CD4-positive, alpha-beta T cell treated with Interleukin-6 at 100 ng/mL for 8 hours (primary cell): ENCODE measurements at places on chromosomes 2 and 18.
A peak's percentile ranks its signal among the peaks of the same experiment; 100 is the strongest.

- DNase-seq = no peak
Observed at GRCh38 chr2:157803952-157804351, 72.2 kb downstream of the ACVR1 start.

DNA sequence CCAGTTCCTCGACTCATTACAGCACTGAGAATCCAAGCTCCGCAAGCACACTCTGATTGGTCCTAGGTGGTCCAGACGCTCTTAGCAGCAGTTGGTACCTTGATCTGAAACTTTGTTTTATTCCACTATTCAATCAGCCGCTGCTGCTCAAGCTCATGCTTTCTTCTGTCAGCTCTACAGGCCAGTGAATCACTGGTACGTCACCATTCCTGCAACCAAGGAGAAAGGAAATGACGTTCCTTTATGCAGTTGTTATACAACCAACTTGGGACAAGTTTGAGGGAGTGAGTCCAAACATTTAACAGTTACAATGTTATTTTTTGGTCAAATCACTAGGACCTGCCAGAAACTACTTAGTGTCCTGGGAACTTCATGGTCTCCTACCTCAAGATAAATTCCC, 398.8 kb upstream of the TMEFF2 start:
- no peak for DNase-seq

DNA sequence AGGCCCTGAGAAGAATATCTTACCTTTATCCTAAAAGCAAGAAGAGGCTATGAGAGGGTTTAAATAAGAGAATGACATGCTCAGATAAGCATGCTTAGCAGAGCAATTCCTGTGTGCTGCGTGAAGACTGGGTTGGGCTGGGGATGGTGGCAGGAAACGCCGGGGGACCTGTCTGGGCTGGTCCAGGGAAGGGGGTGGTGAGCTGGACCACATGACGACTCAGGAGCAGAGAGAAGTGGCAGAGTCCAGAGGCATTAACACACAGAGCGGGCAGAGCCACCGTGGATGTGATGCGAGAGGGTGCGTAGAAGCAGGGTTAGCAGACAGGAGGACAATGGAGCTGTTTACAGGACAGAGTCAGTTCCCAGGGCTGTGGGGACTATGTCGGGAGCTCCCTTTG, 84.5 kb downstream of the ZBTB7C start:
- no peak for DNase-seq

DNA sequence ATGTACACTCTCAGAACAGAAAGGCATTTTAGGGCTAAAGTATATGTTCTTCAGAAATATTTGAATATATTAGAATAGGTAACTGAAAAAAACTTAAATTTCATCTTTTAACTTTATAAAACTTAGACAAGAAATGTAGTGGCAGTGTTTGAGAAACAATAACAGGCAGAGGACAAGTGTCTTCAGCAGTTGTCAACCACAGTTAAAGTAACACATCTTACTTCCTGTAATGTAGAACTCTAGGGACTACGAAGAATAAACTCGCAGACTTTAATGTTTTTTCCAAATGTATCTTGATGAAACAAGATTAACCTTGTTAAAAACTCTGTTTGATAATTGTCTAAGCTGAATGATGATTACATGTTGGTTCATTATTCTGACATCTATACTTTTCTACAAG, 50.7 kb downstream of the RMDN2 start:
- DNase-seq = no peak

DNA sequence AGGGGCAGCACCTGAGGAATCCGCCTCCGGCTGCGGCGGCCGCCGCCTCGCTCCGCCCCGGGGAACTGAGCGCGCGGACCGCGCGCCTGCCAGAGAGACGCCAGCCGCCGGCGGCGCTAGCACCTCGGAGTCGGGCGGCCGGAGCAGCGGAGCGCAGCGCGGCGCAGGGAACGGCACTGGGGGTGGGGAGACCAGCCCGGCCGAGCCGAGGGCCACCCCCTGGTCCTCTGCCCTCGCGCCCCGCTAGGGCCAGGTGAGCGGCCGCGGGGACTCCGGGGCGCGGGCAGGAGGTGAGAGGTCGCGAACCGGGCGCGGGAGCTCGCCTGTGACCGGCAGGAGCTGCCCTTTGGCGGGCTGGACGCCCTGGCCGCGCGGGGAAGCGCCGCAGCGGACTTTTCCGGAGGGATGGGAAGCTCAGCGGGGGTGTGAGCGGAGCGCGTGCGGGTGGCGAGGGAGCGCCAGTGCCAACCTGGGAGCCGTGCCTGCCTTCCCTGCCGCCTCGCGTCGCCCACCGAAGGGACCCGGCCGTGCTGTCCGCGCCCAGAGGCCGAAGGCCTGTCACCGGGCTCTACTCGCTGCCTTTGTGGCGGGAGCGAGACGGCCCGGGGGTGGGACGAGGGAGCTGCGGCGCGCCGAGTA, at the start of gene GREB1L:
Gene GREB1L (plus strand): TSS at position 92 of the 639 bp plus-strand sequence. CDS start 141,287 bp downstream, outside the sequence.
- no peak for DNase-seq

DNA sequence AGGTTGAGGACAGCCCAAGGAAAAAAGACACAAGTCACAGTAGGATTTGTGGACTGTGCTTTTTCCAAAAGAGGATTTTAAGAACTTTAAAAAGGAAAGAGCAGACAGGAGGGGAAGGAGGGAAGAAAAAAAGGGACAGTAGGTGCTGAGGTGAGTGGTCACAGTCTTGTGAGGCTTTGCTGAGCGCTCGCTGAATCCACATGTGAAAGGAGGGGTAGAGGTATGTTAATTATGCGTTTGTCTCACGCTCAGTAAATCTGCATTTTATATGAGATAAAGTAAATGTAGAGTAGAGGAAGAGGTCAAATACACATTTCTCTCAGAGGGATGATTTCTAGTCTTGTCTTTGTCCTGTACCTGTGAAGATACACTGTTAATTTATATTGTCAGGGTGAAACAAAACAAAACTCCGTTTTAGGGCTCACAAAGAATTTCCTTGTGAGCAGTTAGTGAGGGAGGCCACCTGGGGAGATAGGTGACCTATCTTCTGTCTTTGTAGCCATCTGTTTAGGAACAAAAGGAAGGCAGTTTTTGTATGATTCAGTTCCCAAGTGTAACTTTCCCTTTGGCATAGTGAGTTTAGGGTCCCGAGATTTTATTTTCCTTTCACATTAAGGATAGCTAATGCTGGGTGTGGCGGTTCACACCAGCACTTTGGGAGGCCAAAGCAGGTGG, 25.3 kb downstream of the GNAL start:
- DNase-seq = no peak

DNA sequence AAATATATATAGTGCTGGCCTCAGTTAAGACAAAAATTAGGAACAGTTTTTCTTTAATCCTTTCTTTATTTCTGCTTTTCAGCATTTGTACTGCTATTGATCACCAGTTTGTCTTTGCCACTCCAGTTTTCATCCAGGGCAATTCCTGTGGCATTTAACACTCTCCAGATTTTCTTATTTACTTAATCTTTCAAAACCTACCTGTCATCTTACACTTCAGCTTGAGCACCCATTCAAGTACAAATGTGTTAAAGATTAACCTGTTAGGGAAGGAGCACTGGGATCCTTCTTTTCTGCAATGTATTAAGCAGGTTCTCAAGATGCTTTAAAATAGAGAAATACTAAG, 101.8 kb upstream of the SCN1A start:
- no peak for DNase-seq

GRCh38 chr2:40147360-40147759, 304.5 kb downstream of the SLC8A1 start:
- DNase-seq = no peak

GRCh38 chr2:160225722-160226121, 25.6 kb upstream of the ITGB6 start:
- DNase-seq = no peak

DNA sequence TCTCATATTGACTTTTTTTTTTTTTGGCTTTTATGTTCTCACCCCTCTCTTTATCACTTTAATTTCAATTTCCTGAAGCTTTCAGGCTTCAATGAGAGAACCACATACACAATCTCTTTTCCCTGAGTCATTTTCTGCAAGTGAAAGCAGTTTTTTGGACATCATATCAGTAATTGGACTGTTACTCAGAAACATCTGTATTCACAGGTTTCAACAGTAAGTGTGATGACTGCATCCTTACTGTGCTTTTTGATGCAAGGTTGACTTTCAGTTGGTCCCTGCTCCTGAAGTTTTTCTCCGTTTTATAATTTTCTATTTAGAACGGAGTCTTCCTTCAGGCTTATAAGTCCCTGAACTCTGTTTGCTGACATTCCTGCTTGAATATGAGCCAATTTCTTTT, 70.5 kb upstream of the CCBE1 start:
- DNase-seq = no peak

GRCh38 chr2:40213071-40213470, 238.8 kb downstream of the SLC8A1 start:
- no peak for DNase-seq

DNA sequence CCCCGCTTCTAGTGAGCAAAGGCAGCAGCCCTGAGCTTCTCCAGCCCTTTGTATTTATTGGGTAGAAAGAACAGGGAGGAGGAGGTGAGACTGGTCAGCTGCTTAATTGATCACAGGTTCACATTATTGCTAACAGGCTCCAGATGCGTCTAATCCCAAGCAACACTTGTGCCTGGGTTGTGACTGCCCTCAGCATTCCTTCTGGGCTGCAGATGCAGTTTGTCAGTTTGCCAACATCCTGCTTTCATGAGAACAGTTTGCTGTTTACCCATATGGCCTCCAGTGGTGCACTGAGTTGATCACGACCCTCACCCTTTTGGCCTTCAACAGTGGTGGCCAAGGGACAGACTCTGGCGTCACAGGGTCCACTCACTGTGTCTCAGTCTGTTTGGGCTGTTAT, 159.5 kb upstream of the ZNF516 start:
- no peak for DNase-seq

GRCh38 chr18:29188760-29189159, 1011.8 kb upstream of the CDH2 start:
- DNase-seq = no peak

DNA sequence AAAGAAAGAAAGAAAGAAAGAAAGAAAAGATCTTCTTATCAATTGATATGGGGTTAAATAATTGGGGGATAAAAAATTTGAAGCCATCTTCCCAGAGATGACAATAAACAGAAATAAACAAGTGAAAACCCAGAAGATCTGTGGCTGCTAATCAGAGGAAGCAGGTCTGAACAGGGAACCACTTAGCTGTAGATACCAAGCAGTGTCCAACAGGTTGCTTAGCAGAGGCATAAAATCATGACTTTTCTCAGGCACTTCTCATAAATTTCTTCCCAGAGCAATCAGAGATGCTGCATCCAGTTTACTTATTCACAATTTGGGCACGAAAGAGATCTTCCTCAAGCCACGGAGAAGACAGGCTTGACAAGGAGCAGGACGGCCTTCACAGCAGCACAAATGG, 5.7 kb upstream of the LPIN1 start:
- DNase-seq = no peak

GRCh38 chr18:331221-331821, 63.5 kb upstream of the THOC1 start:
- DNase-seq = no peak

GRCh38 chr2:172427256-172427989, at the start of gene ITGA6:
ITGA6 (plus strand) TSS chr2:172427586.
- DNase-seq = peak; percentile 80

DNA sequence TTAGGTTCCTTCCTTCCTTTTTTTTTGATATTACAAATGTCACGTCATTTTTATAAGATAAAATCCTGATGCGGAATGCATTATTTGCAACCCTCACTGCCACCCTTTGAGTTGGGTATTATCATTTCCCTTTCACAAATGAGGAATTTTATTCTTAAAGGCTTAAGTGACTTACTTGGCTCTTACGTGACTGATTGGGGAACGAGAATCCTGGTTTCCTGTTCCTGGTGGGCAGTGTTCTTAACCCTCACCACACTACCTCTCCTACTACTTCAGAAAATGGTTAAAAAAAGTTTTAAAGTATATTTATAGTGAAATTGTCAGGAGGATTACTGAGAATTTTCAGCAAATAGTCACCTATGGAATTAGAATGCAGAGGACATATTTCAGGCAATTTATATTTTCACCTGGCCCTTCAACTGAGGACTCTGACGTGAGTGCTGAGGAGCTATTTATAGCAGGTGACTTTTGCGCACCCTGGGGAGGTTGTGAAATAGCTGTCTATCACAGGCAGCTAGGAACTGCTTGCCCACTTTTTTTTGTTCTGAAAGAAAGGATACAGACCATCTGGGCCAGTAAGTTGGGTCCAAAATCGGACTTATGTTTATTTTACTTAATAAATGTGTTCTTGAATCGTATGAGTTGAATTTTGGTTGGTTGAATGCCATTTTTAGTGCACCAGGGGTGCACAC, 18.7 kb upstream of the RASGRP3 start:
- DNase-seq = no peak

DNA sequence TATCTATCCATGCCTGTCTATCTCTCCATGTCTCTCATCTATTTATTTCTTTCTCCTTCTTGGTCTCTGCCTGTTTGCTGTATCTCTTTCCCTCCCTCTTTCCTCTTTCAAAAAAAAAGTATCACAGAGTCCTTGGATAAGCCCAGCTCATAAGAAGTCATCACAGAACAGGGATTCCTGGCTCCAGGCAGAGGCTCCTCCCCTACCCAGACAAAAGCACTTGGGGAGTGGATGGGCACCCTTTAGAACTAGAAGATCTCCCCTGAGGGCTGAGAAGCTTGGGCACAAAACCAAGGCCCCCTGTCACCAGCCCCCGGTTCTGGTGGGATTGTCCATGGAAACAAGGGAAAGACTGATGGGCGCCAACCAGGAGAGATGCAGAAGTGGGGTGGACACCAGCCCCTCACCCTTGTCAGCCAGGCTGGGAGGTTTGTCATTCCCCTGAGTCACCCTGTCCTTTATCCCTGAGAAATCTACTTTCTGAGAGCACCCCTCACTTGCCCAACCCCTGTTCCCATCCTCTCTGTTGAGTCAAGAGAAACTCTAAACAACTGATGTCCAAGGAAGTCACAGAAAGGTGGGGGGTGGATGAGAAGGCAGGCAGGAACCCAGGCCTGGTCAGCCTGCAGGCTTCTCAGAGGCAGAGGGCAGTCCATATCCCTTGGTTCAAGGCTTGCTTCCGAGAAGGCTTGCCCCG, 127.1 kb downstream of the TNS1 start:
- no peak for DNase-seq

GRCh38 chr18:55219059-55219458, 259.8 kb upstream of the CCDC68 start:
- no peak for DNase-seq

GRCh38 chr2:69175790-69176715, 163.1 kb downstream of the ANTXR1 start:
- DNase-seq = no peak

GRCh38 chr2:137367361-137367760, 596.9 kb upstream of the HNMT start:
- no peak for DNase-seq

DNA sequence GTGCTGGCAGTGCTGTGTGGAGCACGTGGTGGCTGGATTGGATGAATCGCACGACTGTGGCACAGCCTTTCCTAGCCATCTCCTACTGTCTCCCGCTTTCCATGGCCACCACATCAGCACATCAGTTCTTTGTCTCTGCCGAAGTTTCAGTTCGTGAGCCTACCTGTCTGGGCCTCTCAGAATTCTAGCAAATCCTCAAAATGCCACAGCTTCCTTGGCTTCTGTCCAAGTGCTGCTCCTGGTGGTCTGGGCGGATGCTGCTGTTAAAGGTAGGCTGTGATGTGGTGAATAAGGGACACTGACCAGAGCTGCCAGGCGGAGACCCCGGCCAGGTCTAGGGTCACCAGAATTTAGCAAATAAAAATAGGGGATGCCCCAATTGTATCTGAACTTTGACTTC, 237.4 kb downstream of the LPIN1 start:
- DNase-seq = no peak

- DNase-seq = no peak
Observed at GRCh38 chr18:50816419-50817166, 3.2 kb downstream of the MRO start.

GRCh38 chr2:85019121-85019520, 48.2 kb downstream of the KCMF1 start:
- no peak for DNase-seq

- DNase-seq = no peak
Observed at GRCh38 chr2:114039677-114040076, 149.8 kb downstream of the ACTR3 start.

GRCh38 chr2:233686928-233687327, 5.2 kb downstream of the UGT1A7 start:
- no peak for DNase-seq
